Femur (tissue), 1 donor: ENCODE measurements at places on chromosomes 4 and X.

DNA sequence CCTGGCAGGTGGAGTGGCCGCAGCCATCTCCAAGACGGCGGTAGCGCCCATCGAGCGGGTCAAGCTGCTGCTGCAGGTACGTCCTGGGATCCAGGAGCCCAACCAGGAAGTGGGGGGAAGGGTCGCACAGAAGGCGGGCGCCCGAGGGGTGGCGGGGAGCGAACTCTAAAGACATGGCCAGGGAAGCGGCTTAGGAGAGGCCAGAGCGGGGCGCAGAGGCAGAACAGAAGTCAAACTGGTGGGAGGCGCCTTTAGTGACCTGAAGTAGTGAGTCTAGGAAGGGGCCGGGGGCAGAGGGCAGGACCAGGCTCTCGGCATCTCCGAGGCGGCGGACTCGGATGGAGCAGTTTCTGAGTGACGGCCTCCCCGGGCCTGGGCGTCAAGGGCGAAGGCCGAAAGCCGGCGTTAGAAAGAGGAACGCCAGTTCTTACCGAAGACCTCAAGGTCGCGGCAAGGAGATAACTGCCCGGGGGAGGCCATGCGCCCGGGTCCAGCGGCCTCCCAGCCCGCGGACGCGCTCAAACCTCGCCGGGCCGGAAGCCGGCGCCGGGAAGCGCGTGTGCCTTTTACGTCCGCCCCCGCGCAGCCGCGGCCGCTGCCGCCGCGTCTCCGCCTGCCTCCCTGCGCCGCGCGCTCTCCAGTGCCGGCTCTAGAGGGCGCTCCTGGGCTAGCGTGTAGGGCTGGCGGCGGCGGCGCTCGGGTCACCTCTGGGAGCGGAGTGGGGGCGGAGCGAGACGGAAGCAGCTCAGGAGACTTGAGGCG is 488 bp downstream of the SLC25A5 start:
- DNase-seq, result peak; percentile 91

- DNase-seq, result no peak
Observed at GRCh38 chrX:114049063-114049462, 534.8 kb upstream of the HTR2C start.

DNA sequence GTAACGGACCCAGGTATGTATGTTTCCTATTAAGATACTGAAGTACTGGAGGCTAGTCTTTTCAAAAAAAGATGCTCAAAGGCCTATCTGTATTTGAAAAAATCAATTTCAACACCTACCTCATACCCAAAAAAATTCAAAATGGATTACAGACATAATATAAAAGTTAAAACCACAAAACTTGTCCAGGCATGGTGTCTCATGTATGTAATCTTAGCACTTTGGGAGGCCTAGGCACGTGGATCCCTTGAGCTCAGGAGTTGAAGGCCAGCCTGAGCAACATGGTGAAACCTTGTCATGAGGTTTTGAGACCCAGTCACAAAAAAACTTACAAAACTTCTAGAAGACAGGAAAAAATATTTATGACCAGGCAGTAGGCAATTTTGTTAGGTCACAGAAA is 16.7 kb downstream of the RBMX start:
- DNase-seq, result no peak

- DNase-seq, result no peak
Observed at GRCh38 chrX:108221301-108221864, 129.8 kb downstream of the ATG4A start.

DNA sequence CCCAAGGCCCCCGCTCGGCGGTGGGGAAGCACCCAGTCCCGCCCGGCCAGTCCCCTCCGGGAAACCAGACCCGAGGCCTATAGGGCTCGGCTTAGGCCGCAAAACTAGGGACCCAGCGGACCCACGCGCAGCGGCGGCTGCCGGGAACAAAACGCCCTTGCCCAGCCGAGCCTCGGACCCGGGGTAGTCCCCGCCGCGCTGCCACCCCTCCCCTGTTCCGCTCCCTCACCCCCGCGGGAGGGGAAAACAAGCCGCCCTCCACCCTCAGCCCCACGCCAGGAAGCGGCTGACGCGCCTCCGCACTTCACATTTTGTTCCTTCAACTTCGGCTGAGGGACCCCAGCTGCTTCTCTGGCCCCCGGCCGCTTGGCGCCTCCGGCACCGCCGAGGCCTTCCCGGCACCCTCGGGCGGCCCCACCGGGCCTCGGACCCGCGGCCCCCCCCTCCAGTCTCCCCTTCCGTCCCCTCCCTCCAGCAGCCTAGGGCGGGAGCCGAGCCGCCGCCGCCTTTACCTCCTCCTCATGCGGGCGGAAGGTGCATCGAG is 694 bp downstream of the PDS5A start:
- peak; percentile 60 for DNase-seq

- no peak for DNase-seq
Observed at GRCh38 chr4:73843369-73843768, 6.9 kb downstream of the CXCL6 start.

DNA sequence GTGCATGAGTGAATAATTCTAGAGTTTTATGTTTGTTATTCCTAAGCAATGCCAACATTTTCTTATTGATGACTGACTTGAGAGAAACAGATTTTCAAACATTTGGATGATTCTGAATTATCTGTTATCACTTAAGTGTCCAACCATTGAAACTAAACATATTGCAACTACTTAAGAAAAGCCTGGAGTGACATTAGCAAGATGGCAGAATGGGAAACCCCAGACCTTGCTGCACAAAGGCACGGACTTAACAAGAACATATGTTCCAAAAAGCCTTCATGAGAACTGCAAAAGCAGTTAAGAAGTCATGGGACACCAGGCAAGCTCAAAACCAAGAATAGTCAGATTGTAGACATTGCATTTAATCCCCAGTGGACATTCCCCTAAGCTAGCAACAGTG is 215.1 kb downstream of the DCHS2 start:
- DNase-seq, result no peak

DNA sequence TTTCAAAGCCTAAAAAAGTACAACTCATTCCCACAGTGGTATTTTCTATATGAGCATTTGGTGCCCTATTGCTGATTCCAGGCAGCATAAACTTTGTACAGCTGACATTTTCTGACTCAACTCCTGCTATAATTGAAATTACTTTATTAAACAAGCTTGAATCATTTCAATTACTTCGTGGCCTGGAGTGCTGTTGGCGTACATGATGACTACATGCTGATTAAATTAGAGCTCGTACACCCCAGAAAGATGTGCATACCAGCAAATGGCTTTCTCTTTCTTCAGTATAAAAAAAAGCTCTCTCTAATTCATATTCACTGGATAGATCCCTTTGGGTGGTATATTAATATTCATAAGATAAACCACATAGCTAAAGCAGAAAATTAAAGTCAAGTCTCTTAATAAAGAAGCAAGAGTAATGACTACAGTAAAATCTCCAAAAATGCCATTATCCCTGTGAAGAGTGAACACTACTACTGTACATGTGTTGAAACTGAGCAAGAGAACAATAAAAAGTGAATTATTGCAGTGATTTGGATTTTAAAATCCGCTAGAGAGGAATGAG is 245.0 kb upstream of the IGFBP7 start:
- no peak for DNase-seq

DNA sequence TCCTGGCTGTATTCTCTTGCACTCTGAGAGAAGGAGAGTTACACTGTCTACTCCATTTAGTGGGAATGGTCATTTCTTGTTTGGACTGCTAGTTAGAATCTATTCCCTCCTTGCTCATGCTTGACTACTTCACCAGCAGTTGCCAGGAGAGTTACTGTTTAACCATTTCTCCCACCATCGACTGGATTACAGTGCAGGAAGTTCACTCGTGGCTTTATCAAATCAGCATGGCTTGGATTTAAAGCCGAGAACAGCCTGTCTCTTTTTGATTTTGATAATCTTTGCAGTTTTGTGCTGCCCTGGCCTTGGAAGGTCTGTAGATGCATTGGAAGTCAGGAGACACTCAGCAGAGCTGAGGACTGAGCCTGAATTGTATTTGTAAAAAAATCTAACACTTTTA is 3.2 kb downstream of the GBA3 start:
- no peak for DNase-seq

GRCh38 chr4:67911638-67912037 is 27.8 kb upstream of the TMPRSS11D start:
- DNase-seq, result no peak

- no peak for DNase-seq
Observed at GRCh38 chr4:166341992-166342391, 469.0 kb downstream of the TLL1 start.

DNA sequence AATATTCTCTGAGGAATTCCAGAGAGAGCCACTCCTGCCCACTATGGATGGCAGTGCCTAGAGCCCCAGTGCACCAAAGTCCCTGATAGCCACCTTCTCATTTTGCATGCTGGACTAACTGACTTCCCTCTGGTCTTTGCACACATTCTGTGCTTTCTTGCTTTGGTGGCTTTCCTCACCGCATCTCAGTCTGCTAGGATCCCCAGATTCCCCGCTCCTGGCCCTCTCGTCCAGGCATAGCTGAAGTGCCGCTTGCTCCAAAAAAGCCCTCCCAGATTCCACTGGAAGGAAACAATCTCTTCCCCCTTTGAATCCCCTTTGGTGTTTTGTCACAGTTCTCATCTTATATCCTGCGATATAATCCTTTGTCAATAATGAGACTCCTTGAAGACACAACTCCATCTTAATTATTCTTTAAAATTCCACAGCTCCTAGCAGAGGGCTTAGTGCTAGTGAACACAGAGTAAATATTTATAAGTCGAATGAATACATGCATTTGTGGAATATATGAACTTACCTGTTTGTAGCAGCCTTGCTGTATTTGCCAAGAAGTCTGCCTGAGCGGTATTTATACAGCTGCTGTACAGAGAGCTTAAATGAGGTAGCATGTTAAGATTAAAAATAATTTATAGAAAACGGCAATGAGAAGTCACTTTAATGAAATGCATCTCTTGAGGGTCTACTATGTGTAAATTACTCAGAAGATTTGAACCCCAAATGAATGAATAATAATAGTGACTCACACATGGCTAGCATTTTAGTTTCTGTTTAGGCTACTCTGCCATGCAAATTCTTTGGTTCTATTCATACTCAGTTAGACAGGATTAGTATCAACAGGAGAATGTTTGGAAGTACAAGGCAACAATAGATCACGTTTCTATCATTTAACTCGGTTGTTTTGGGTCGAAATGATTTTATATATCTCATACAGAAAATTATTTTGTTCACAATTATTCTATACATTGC is 421.9 kb upstream of the TENM3 start:
- DNase-seq, result no peak

DNA sequence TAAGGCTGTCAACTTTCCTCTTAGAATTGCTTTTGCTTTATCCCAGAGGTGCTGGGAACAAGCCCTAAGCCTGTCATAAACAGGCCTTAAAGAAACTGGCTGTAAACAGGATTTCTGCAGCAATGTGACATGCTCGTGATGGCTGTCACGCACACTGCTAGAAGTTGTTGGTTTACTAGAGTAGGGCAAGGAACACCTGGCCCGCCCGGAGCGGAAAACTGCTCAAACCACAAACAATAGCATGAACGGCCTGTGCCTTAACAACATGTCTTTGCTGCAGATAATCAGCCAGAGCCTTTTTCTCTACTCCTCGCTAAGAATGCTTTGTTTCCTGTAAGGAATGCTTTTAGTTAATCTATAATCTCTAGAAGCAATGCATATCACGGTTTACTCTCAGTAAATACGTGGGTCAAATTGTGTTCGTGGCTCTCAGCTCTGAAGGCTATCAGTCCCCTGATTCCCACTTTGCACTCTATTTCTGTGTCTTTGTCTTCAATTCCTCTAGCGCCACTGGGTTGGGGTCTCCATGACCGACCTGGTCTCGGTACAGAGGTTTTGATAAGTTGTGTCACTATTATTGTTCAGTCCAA is 318.3 kb downstream of the GLUD2 start:
- no peak for DNase-seq

- no peak for DNase-seq
Observed at GRCh38 chr4:78496021-78496643, 55.4 kb upstream of the ANXA3 start.

DNA sequence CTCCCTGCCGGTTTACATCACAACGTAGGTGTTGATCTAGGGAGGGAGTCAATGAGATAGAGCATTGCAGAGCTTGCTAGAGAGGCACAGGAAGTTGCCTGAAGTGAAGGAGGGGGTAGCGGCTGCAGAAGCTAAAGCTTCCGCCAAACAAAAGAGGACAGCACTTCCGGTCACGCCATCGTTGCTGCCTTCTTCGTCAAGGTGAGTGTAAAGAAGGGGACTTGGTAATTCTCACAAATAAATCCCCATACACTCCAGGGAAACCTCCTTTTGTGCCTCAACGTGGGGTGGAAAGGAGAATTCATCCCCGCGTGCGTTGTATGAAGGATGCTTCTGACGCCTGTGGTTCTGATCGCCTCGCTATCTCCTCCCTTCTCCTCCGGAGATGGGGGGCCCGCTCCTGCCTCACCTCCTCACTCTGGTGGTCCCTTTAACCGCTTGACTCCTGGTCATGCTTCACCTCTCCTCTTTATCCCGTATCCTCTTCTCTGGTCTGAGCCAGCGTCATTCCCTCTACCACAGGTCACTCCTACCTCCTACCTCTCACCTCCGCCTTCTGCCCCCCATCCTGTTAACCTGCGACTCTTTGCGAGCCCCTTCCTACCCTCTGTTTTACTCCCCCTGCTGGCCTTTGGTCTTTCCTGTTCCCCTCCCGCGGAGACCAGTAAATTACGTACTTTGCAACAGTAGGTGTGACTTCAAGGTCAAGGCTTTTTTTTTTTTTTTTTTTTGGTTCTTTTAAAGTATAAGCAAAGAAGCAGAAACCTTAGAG is 59.9 kb downstream of the GSPT2 start:
- DNase-seq, result peak; percentile 55

GRCh38 chr4:155187989-155188388 is 20.4 kb upstream of the NPY2R start:
- no peak for DNase-seq

DNA sequence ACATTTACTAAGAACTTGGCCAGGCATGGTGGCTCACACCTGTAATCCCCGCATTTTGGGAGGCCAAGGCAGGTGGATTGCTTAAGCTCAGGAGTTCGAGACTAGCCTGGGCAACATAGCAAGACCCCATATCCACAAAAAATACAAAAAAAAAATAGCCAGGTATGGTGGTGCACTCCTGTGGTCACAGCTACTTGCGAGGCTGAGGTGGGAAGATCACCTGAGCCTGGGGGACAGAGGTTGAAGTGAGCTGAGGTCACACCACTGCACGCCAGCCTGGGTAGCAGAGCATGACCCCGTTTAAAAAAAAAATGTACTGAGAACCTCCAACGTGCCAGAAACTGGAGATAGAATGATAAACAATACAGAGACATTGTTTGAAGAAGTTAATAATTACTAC is 8.0 kb downstream of the OPRPN start:
- DNase-seq, result no peak

DNA sequence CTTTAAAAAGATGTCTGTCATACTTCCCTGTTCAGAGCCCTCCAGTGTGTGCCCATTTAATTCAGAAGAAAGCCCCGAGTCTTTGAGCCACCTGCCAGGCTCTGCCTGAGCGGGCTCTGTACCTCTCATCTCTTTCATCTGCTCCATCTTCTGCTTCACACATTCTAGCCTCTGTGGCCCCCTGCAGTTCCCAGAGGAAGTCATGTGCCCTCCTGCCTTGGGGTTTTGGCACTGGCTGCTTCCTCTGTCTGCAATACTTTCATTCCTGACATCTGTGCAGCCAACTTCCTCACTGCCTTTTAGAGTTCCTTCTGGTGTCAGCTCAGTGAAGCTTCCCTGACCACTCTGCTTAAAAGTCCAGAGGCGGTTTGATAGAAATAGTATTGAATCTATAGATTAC is 6.2 kb upstream of the STK32B start:
- DNase-seq, result peak; percentile 60
